A549 treated with GW870086 at 1 μM for 4 hours (cell line): ENCODE measurements at places on chromosomes 6 and 20. TPM values are rescaled to one million over a fixed set of nuclear protein-coding genes. Genes with fewer than 3 reads are reported as not detected.

MOG gene
- not detected in 5 replicates for total RNA-seq

CST5 gene
- total RNA-seq: not detected in 5 replicates

LGSN gene
- 2.0 to 2.8 TPM (median 2.7 TPM) in 5 replicates for total RNA-seq

DEFB125 gene
- not detected in 5 replicates for total RNA-seq

SLC25A27 gene
- total RNA-seq: 0.44 to 1.3 TPM (median 0.47 TPM) in 5 replicates

PGC gene
- total RNA-seq: not detected in 5 replicates

PRSS35 gene
- 0.07 to 0.15 TPM (median 0.09 TPM) in 4 of 5 replicates, not detected in the other for total RNA-seq

SH3BGRL2 gene
- 0.25 to 0.41 TPM (median 0.34 TPM) in 5 replicates for total RNA-seq

SRMS gene
- 0.10 to 0.15 TPM in 2 of 5 replicates, not detected in the others for total RNA-seq

DNMT3B gene
- 3.3 to 5.2 TPM (median 4.2 TPM) in 5 replicates for total RNA-seq

LCA5 gene
- total RNA-seq: 0.43 to 0.84 TPM (median 0.79 TPM) in 5 replicates

FAM209A gene
- 0.22 to 0.39 TPM (median 0.34 TPM) in 4 of 5 replicates, not detected in the other for total RNA-seq

VTA1 gene
- 41.0 to 44.7 TPM (median 41.6 TPM) in 5 replicates for total RNA-seq

ARMC12 gene
- 0.25 to 0.63 TPM (median 0.35 TPM) in 5 replicates for total RNA-seq

TNF gene
- total RNA-seq: 0.16 TPM in 1 of 5 replicates, not detected in the others

CLVS2 gene
- 0.07 to 0.32 TPM (median 0.15 TPM) in 5 replicates for total RNA-seq

AURKA gene
- total RNA-seq: 99.1 to 112 TPM (median 106 TPM) in 5 replicates

NFATC2 gene
- total RNA-seq: 7.0 to 9.5 TPM (median 8.5 TPM) in 5 replicates

BTN1A1 gene
- not detected in 5 replicates for total RNA-seq

HSPA12B gene
- total RNA-seq: 0.29 to 0.65 TPM (median 0.44 TPM) in 5 replicates

KCNK15 gene
- 0.32 to 0.75 TPM (median 0.60 TPM) in 5 replicates for total RNA-seq

WRNIP1 gene
- 32.7 to 38.2 TPM (median 37.2 TPM) in 5 replicates for total RNA-seq

PAK5 gene
- total RNA-seq: not detected in 5 replicates

GRM1 gene
- total RNA-seq: 0.02 to 0.03 TPM (median 0.03 TPM) in 3 of 5 replicates, not detected in the others

HLA-DPA1 gene
- total RNA-seq: not detected in 5 replicates
